ENCODE measurements at places on chromosomes 4 and X.

- DNase-seq = no peak
Measured at GRCh38 chr4:2045518-2045951, 13.6 kb upstream of the NAT8L start.

DNA sequence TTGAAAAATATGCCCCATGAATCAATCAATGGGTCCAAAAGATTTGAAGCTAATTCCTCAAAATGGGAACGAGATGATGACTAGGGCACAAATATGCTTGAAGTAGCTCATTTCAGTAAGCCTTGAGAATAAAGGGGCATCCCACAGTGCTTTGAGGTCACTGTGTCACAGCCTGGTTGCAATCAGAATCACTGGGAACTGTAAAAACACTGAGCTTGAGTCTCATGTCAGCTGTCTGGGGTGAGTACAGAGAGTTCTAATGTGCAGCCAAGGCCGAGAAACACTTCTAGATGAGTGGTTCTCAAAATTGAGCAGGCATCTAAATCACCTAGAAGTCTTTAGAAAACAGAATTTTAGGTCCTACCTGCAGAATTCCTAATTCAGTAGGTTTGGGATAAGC lies 120.5 kb upstream of the EGFL6 start:
- no peak for DNase-seq

DNA sequence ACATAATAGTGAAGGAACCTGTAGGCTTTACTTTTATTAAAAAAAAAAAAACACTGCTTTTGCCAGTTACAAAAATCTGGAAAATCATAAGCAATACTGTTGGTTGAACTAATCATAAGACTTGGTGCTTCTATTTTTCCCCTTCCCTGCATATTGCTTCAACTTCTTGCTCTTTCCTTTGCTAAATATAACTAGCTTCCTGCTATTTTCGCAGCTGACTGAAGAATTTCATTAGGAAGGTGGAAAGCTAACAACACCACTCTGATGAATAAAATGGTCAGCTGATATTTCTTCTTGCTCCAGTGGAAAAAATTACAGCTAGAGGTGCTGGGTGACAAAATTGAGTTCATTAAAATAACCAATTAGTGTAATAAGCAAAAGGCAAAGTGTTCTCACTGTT lies 39.3 kb downstream of the MEPE start:
- DNase-seq = no peak

DNA sequence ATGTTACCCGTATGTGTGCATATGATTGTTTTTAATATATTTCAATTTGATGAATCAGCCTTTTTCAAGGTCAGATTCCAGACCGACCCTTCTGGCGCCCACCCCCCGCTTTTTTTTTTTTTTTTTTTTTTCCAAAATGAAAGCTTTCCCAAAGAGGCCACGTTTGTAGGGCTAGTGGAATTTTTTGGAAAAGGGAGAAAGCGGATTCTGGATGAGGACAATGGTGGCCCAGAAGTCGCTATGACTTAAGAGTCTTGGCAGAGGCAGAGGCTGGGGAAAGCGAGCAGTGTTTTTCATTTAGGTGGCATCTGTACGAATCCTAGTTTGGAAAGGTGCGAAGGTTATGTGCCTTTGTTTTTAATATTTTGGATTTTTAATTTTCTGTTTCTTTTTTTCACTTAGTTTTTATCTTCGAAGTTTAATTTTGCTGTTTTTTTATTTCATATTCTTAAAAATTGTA lies 14.6 kb downstream of the NDUFB11 start:
- DNase-seq = no peak

Data from stimulated activated naive CD4-positive, alpha-beta T cell treated with Interleukin-2 at 50 U/mL for 16 hours (primary cell).